ENCODE measurements at places on chromosomes 1 and 21. TPM values are rescaled to one million over a fixed set of nuclear protein-coding genes. Genes with fewer than 3 reads are reported as not detected.

DNA sequence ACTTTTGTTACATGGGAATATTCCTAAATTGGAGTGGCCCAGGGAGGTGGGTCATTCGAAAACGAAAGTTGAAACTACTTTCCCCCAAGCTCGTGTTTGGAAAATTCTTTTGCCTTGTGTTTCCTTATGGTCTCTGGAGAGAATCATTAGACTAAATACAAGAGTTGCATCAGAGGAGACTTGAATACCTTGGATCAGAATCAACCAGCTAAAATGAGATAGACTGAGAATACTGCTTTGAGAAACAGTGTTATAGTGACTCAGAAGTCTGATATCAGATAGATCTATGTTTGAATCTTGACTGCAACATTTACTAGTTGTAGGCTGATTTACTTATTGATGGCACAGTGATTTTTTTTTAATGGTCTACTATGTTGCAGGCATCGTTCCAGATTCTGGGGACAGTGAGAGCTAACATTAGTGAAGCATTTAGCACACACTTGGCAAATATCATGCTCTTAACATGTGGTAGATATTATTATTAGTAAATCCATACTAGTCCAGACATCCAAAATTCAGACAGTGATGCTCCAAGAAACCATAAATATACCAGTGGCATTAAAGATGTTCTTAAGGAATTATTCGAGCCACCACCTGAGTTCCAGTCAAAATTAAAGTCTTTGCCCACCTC is 12.9 kb upstream of the ACTN2 start:
- H3K4me3 ChIP-seq, result no peak overlapping the region
- no peak overlapping the region for H3K27ac ChIP-seq
- no peaks in the 10 kb centered on the region for H3K36me3 ChIP-seq
- DNase-seq, result no peak

- no peak overlapping the region for H3K4me3 ChIP-seq
- DNase-seq, result no peak
- H3K4me1 ChIP-seq, result no peaks in the 10 kb centered on the region
- no peaks in the 10 kb centered on the region for H3K36me3 ChIP-seq
- H3K27ac ChIP-seq, result no peak overlapping the region
Observed at GRCh38 chr1:22886211-22886610, 86.5 kb downstream of the LACTBL1 start.

Gene MPL
- total RNA-seq, result not detected

Gene EFNA3
- total RNA-seq, result 28.8 TPM

GRCh38 chr1:156963621-156964020 is 43.2 kb downstream of the LRRC71 start:
- no peaks in the 10 kb centered on the region for H3K4me1 ChIP-seq
- H3K27me3 ChIP-seq, result no peaks in the 10 kb centered on the region
- no peak overlapping the region for H3K4me3 ChIP-seq
- no peak for DNase-seq
- H3K27ac ChIP-seq, result no peak overlapping the region

Gene PROK1
- total RNA-seq, result 4.2 TPM

DNA sequence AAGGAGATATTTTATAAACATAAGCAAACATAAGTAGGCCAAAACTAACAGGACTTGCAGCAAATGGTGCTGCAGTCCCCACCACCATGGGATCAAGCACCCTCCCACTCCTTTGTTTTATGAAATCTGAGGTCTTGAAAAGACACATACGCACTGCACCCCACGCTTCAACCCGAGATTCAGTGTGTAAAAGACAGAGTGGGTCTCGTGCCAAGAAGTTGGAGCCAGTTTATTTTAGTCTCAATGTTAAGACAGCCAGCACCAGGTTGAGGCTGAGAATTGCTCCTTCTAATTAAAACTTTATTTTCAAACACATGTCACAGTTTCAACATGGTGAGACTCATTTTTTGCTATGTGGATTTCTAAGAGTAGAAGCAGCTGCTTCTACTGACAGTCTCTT is 139.1 kb upstream of the TIAM1 start:
- H3K27me3 ChIP-seq, result no peaks in the 10 kb centered on the region
- H3K4me1 ChIP-seq, result no peaks in the 10 kb centered on the region
- H3K27ac ChIP-seq, result no peak overlapping the region
- H3K4me3 ChIP-seq, result no peak overlapping the region

GRCh38 chr1:103265551-103265950 is 157.2 kb upstream of the COL11A1 start:
- H3K27me3 ChIP-seq, result no peaks in the 10 kb centered on the region
- no peak overlapping the region for H3K4me3 ChIP-seq
- H3K4me1 ChIP-seq, result no peaks in the 10 kb centered on the region
- H3K36me3 ChIP-seq, result no peaks in the 10 kb centered on the region

GRCh38 chr1:218257371-218257770 is 27.7 kb upstream of the RRP15 start:
- H3K4me1 ChIP-seq, result no peaks in the 10 kb centered on the region
- H3K27me3 ChIP-seq, result peaks cover 5% of the 10 kb centered on the region
- no peak for DNase-seq
- H3K4me3 ChIP-seq, result no peak overlapping the region
- no peak overlapping the region for H3K27ac ChIP-seq
- no peaks in the 10 kb centered on the region for H3K36me3 ChIP-seq

Gene PDZK1IP1
- 201 TPM for total RNA-seq

- no peaks in the 10 kb centered on the region for H3K27me3 ChIP-seq
- no peak for DNase-seq
- H3K4me3 ChIP-seq, result no peak overlapping the region
- H3K4me1 ChIP-seq, result peaks cover 7% of the 10 kb centered on the region
- no peak overlapping the region for H3K27ac ChIP-seq
Observed at GRCh38 chr1:172938681-172939080, 112.1 kb downstream of the TNFSF18 start.

Gene MGST3
- total RNA-seq, result 178 TPM

- H3K4me3 ChIP-seq, result no peak overlapping the region
- no peak for DNase-seq
- H3K27me3 ChIP-seq, result no peaks in the 10 kb centered on the region
- no peak overlapping the region for H3K27ac ChIP-seq
- no peaks in the 10 kb centered on the region for H3K4me1 ChIP-seq
Observed at GRCh38 chr1:236922190-236922589, 82.1 kb downstream of the MT1HL1 start.

GRCh38 chr1:245856944-245857531 is 650.0 kb downstream of the SMYD3 start:
- no peak overlapping the region for H3K27ac ChIP-seq
- no peak overlapping the region for H3K4me3 ChIP-seq
- H3K36me3 ChIP-seq, result peaks cover 4% of the 10 kb centered on the region
- no peak for DNase-seq
- H3K4me1 ChIP-seq, result no peaks in the 10 kb centered on the region

Gene KCNK2
- total RNA-seq, result 1.4 TPM

Gene RNU1-4
- under 0.01 TPM for total RNA-seq

DNA sequence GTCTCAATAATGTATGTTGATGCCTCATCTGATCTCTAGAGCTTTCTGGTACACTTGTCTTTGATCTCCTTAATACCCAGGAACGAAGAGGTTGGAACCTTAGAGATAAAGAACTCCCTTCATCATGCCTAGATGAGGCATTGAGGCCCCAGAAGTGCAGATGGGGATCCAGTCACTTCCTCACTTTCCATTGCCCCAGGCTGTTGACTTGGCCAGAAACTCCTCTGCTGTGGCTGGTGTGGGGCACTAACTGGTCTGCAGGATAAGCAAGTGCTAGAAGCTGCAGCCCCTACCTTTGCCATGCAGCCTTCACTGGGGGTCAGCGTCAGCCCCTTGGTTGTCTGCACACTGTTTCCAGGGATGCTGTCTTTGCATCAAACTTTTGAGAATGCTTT is 49.9 kb downstream of the STUM start:
- peaks cover 18% of the 10 kb centered on the region for H3K4me1 ChIP-seq
- no peak for DNase-seq
- no peaks in the 10 kb centered on the region for H3K36me3 ChIP-seq
- H3K27me3 ChIP-seq, result no peaks in the 10 kb centered on the region
- H3K4me3 ChIP-seq, result no peak overlapping the region

- no peaks in the 10 kb centered on the region for H3K36me3 ChIP-seq
- H3K27me3 ChIP-seq, result no peaks in the 10 kb centered on the region
- H3K4me3 ChIP-seq, result no peak overlapping the region
- H3K4me1 ChIP-seq, result peaks cover 5% of the 10 kb centered on the region
- H3K27ac ChIP-seq, result no peak overlapping the region
Observed at GRCh38 chr1:98119796-98120195, 199.0 kb upstream of the DPYD start.

Gene GBP5
- 0.21 TPM for total RNA-seq

DNA sequence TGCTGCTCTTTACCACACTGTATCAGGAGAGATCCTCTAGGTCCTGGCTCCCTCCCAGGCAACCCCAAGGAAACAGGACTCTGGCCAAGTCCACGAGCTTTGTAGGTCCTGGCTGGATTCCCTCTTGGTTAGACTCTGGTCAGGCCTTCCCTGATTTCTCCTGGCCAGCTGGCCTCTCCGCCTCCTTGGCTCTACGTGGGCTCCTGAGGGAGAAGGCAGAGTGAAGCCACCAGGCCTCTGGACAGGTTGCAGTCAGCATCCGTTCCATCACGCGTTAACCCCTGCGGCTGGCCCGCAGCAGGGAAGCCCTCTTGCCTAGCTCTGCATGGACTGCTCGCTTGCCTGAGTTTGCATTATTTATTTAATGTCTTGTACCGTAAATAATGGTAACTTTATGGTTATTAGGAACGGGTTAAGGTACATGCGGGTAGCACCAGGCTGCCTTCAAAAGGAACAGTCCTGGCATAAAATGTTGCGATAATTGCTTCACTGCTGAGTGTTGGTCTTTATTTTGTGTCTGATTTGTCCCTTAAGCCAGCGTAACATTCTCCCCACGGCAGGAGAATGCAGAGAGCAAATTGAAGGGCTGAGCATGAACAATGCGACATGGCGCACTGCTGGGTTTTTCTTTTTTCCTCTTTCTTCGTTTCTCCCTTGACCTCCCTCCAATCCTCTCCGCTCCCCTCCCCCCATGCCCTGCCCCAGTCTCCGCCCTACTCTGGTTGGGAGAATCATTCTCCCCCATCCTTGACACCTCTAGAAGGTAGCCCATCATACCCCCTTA is 100.3 kb downstream of the RNF220 start:
- H3K36me3 ChIP-seq, result no peaks in the 10 kb centered on the region
- H3K27ac ChIP-seq, result no peak overlapping the region
- peaks cover 19% of the 10 kb centered on the region for H3K4me1 ChIP-seq
- no peak for DNase-seq

DNA sequence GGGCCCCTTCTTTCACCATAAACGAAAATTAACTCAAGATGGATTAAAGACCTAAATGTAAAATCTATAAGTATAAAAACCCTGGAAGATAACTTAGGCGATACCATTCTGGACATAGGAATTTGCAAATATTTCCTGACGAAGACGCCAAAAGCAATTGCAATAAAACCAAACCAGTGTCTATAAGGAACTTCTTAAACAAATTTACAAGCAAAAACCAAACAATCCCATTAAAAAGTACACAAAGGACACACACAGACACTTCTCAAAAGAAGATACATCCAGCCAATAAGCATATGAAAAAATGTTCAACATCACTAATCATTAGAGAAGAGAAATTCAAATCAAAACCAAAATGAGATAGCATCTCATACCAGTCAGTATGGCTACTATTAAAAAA is 78.8 kb upstream of the C1orf105 start:
- peaks cover 18% of the 10 kb centered on the region for H3K4me1 ChIP-seq
- no peak overlapping the region for H3K4me3 ChIP-seq
- no peaks in the 10 kb centered on the region for H3K27me3 ChIP-seq
- DNase-seq, result no peak
- no peaks in the 10 kb centered on the region for H3K36me3 ChIP-seq

Data from suprapubic skin (tissue), 4 donors.